D721Med (cell line): ENCODE measurements at places on chromosomes 6 and 20.

DNA sequence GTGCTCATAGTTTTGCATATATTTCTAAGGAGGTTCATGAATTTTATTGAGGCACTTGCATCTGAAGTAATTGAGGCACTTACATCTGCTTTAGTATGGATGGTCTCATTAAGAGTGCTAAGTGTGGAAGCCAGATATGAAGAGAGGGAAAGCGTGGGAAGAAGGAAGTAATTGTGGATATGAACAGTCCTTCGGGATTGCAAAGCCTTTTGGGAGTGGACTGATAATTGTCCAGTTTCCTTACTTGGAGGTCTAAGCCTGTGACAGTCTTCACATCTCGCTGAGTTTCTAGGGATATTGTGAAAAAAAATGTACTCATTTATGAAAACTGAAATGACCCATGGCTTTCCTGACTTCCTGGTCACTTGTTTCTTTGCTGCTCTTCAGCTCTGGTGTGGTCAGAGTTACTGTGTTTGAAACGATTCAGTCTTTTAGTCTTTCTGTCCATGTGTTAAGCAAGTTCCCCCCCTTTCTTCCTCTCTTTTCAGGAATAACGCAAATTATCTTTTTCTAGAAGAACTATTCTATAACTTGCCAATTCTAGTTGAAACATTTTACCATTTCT lies 137.3 kb downstream of the ZFAND3 start:
- DNase-seq = no peak

DNA sequence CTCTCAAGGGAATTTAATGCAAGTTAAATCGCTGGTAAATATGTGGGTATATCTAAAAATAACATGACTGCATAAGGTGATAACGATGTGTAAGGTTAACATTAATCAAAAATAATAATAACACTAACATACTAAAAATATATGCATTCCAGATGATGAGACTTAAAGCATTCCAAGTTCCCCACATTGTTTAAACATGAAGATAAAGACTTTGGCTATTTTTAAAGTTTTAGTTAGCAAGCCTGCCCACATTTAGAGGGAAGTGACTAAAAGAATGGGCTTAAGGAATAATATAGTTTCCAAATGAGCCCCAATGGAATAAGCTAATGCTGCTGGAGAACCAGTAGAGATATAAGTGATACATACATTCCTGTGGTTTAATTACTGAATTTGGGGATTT lies 941.3 kb downstream of the TBC1D32 start:
- DNase-seq = no peak

- no peak for DNase-seq
These were observed 30.1 kb downstream of the GPX6 start for GRCh38 chr6:28485482-28485881.

DNA sequence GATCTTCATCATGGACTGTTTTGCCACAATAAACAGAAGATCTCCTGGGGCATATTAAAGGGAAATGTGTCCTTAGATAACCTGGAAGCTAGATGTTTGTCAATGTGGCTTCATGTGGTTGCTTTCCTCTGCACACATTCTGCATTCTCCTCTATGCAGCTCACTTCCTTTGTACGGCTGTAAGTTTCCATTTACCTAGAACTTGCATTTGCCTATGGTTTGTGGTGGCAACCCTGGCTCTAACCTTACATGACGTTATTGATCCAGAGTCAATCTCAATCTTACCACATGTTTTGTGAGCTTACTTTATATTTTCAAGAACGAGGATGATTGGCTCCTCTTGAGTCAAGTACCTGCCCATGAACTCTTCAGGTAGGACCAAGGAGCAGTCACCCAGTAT lies 863.1 kb downstream of the MAFB start:
- DNase-seq = no peak

DNA sequence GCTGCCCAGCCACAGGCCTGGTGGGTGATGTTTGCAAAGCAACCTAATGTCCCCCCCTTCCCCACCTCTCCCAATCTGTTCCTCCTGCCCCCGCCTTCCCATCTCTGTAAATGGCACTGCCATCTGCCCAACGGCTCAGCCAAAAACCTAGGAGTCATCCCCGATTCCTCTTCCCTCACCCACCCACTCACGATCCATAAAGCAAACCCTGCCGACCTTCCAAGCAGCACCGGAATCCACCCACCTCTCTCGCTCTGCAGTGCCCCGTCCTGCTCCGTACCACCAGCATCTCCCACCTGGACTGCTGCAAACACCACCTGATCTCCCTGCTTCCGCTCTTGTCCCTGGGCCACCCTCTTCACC lies 37.6 kb downstream of the SULF2 start:
- no peak for DNase-seq

- DNase-seq = no peak
These were observed 7.9 kb upstream of the PRELID3B start for GRCh38 chr20:59050437-59050836.

DNA sequence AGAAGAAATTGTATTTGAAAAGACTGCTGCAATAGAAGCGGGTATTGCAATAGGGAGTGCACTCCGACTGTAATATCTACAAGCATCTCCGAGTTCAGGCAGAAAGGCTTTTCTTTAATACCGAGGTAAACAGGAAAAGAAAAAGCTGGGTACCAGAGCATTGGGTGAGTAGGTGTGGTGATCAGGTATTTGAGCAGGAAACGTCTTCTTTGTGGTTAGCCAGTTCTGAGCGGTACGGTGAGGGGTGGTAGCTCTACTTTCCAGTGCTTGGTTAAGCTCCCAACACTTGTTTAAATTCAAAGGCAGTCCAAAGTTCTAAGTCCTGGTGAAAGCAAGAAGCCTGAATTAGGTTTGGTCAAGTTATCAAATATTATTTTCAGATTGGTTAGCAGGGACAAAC lies 404.1 kb downstream of the LMBRD1 start:
- no peak for DNase-seq

DNA sequence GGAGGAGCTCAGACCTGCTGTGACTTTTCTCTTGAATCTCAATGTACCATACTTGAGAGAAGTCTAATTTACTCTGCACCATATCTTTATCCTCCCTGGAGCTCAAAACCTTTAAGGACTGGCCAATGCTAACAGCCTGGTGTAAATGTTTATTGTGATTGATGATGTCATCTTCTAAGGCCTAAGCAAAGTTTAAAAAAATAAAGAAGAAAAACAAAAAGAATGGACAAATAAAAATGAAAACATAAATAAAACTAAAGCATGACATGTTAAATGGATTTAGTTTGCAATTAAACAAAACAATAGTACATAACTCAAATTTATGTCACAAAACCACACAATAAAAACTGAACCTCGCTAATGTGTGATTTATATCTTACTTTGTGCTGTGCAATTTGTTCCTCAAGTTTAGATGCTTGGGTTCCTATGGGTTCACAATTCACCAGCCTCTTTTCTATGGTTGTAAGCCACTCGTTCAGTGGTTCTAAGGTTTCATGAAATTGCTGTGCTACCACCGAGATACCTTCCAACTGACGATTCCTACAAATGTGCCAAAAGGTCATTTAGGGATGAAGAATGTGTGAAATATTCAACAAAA lies 113.0 kb downstream of the DST start:
- no peak for DNase-seq

DNA sequence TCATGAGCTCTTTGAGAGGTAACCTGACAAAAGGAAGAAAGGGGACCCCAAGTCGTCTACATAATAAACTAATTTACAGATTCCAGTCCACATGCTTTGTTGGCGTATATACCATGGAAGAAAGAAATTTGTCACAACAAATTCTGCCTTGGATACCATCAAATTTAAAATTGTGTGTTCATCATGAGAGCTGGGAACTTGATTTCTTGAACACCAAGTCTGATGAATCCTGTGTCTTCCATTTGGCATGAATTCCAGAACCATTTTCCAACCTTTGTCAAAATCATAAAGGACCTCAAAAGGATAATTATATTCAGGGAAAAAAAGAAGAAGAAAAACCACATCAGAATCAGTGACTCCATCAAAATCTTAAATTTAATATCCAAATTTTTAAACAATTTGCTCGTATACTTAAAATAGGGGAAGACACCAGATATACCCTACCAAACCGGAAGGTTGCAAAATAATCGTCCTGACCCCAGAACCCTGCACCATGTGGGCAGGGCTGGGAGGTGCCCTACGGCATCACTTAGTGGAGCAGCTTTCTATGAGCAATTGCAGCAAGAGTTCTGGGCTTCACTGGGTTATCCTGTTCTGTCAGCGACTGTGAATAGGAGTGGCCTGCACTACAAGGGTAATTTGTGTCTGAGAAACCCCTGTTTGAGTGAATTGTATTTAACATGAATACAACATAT lies 74.1 kb upstream of the INSM1 start:
- no peak for DNase-seq

DNA sequence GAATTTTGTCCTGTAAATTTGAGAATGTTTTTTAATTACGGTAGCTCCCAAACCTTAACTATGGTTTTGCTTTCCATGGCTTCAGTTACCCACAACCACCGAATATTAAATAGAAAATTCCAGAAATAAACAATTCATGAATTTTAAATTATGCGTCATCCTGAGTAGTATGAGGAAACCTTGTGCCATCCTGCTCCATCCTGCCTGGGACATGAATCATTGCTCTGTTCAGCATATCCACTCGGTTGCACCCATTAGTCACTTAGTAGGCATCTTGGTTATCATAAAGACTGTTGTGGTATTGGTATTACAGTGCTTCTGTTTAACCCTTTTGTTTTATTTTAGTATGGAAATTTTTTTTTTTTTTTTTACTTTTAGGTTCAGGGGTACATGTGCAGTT lies 39.7 kb downstream of the KCNS1 start:
- no peak for DNase-seq
